Activated CD4-positive, alpha-beta T cell treated with anti-CD3 and anti-CD28 coated beads, Interleukin-2, amount 50 U/mL, for 24 hours (primary cell): ENCODE measurements at places on chromosomes 1 and 21.

DNA sequence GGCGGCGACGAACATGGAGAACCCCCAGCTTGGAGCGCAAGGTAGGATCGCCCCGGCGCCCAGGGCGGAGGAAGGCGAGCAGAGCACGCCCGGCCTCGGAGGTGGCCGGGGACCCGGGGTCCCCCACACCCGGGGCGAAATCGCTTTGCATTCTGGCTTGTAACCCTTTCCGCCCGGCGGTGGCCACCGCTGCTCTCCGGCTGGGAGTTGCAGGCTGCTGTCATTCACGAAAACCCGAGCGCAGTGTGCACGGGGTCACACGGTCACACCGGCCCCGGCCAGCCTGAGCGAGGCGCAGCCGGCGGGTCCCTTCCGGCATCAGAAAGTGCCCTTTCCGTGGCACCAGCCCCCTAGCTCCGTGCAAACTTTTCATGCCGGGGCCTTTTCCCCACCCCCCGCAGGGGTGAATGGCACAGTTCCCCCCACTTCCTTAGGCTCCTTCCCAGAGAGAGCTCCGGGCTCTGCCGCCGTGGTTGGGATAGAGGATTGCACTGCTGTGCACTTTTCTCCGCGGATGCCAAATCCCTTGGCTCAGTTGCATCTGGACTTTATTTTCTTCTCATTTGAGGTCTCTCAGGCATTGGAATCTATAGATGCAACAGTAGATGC is 802 bp downstream of the KAZN start:
- no peak for DNase-seq

DNA sequence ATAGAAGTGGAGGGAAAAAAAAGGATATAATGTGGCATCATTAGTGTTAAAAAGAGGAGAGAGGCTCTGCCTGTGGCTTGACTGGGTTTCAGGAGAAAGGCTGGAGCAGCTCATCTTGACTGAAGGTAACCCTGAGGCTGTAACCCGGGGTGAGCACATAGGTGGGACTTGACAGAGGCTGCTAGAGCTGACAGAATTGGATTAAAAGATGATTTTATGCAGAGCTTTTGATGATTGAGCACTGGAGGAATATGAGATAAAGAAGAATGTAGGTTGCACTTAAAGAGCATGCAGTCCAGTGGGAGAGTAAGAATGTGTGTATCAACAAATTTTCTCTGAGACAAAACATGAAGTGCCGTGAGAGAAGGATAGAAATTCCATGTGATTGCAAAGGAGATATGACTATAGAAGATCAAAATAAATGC is 17.3 kb downstream of the LAMC1 start:
- no peak for DNase-seq

- DNase-seq = no peak
These were observed 24.4 kb downstream of the FUBP1 start for GRCh38 chr1:77954521-77954920.

DNA sequence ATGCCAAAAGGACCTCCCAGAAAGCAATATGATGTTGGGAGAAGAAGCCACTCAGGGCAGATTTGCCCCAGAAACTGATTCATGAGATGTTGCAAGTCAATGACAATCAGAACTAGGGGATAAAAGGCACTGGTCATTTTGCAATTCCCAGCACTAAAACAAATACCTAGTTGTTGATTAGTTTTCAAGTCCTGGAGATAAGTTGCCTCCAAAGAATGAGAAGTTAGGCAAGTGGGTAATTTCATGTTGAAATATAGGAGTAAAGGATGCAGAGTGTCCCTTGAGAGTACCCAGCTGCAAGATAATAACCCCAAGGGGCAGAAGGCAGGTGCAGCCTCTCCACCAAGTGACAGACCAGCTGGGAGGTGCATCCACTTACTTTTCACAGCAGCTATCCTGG is 363.6 kb downstream of the PBX1 start:
- no peak for DNase-seq

DNA sequence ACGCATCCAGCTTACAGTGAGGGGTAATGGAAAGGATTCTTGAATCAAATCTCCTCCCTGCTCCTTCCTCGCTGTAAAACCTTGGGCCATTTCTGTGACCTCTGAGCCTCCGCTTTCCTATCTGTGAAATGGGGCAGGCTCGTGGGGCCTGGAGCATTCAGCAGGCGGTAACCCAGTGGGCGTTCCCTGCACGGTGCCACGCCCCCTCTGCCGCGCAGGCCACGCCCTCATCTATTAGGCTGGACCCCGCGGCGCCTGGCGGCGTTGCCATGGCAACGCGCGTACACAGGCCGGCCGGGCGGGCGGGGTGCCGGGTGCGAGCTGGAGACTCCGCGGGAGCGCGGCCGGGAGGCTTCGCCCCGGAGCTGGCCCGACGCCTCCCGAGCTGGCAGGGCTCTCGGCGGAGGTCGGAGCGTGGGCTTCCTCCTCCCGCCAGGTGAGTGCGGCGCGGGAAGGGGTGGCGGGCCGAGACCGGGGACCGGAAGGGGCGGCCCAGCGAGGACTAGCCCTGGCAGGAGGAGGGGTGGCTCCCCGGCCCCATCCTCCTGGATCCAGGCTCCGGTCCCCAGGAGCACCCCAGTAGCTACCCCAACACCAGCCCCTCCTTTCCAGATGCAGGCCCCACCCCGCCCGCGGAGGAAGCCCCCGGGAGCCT is at the start of gene FHAD1:
Gene FHAD1 (plus strand): TSS at position 264 of the 655 bp plus-strand sequence. CDS start 4,562 bp downstream, outside the sequence.
- no peak for DNase-seq

GRCh38 chr1:8422510-8423268 is 104.8 kb downstream of the SLC45A1 start:
- no peak for DNase-seq

- DNase-seq = no peak
These were observed 4.0 kb upstream of the PLEKHM2 start for GRCh38 chr1:15680131-15680530.

DNA sequence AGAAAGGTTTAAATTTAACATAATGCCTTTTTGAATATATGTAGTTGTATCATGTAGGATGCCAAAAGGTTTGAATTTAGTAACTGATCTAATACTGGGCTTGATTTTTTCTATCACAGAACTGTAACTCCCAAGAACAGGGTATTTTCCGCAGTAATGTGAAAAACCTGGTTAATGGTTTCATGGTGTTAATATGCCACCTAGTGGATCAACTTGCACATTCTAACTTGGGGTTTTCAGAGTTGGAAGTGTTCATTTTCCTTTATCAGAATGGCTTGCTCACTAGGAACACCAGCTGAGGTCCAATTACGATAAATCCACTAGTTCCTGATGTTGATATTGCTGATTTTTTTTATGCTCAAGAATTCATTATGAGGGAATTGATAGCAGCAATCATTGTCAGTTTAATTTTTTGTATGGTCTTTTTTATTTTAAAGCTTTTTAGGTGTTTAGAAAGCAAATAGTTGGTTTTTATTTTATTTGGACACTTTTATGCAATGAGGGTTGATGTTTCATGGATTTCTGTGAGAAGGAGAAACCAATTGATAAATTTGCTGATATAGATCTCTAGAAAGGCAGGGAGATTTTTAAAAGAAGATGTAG is 157.2 kb downstream of the PLA2G4A start:
- no peak for DNase-seq

DNA sequence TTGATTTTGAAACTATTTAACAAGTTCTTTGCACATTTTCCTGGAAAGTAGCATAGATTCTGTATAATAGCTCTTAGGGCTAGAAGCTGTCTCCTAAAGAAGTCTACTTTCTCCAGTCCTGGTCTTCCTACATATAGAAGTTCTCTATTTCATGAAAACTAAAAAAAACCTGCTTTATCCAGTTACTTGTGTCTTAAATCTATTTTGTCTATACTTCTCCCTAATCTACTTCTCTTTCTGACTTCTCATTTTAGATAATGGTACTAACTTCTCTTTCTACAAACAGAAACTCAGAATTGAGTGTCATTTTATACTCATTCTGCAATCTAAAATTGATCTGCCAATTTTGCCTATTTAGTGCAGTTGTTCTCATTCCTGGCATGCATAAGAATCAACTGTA is 28.7 kb downstream of the PDE4B start:
- DNase-seq = no peak
